HFFc6 (cell line): ENCODE measurements at places on chromosomes 2 and 18.
A peak's percentile ranks its signal among the peaks of the same experiment; 100 is the strongest.

GRCh38 chr2:157784169-157784822 lies 91.8 kb downstream of the ACVR1 start:
- H3K27ac ChIP-seq = no peak overlapping the region

- no peaks in the 10 kb centered on the region; the same call in none of the 2 replicates for H3K27me3 ChIP-seq
- H3K4me3 ChIP-seq = no peak overlapping the region
- peaks cover 20% of the 10 kb centered on the region for H3K4me1 ChIP-seq
- H3K27ac ChIP-seq = no peak overlapping the region; the same call in 1 of the 2 replicates
- no peak for DNase-seq
Measured at GRCh38 chr2:3533836-3534235, 14.5 kb upstream of the ADI1 start.

GRCh38 chr2:105574796-105575344 lies 169.8 kb upstream of the NCK2 start:
- peaks cover 23% of the 10 kb centered on the region for H3K27me3 ChIP-seq
- peak overlapping the region; percentile 70; the same call in 1 of the 2 replicates for H3K4me3 ChIP-seq
- DNase-seq = no peak
- no peaks in the 10 kb centered on the region for H3K36me3 ChIP-seq

DNA sequence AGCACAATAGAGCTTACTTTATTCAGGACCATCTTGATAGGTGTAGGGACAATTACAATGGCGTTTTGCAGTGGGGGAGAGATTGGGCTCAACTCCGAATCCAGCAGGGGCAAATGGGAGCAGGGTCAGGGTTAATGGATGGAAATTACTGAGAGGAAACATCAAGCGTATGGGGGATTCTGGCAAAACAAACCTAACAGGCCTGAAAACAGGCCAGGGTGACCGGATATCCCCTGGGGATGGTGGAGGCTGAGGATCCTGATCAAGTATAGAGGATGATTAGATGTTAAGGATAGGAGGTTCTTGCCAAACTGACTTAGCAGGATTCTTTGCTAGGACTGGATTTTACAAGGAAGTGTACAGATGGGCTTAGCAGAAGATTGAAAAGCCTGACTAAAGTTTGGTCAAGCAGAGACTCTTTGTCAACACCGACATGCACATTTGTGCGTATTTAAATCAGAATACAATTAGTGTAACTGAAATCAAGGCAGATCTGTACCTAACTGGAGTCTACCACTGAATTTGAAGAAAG lies 54.5 kb upstream of the GPR45 start:
- no peak for DNase-seq
- H3K27ac ChIP-seq = no peak overlapping the region
- peaks cover 11% of the 10 kb centered on the region for H3K27me3 ChIP-seq
- H3K36me3 ChIP-seq = no peaks in the 10 kb centered on the region
- no peak overlapping the region for H3K4me3 ChIP-seq

GRCh38 chr2:160630801-160631590 lies 137.4 kb upstream of the RBMS1 start:
- H3K4me1 ChIP-seq = peaks cover 34% of the 10 kb centered on the region
- H3K27ac ChIP-seq = no peak overlapping the region
- DNase-seq = no peak
- no peaks in the 10 kb centered on the region for H3K36me3 ChIP-seq

DNA sequence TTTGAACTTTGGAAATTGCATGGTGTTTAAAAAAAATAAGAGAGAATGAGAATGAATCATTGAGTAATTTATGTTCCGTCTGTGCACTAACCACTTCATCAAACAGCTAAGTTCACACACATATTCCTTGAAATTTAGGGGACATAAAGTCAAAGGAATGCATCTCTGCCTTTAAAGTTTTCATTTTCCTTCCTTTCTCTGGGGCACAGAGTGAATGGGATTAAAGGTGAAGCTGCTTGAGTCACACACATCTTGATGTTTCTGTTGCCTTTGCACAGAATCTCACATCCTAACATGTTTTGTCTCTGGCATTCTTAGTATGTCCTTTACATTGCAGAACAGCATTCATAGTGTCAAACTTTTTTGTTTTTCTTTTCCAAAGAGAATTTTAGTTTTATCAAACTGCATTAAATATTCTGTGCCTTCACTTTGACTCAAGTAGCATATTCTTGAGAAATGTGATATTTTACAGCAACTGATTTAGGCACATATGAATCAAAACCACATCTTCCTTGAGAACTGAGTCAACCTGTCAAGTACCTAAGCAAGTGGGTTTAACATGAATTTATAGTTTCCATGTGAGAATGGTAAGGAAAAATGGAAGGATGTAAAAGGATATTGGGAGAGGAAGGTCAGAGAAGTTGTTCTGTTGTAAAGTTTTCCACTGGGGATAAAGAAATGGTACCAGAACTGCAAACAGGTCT lies 169.1 kb upstream of the THUMPD2 start:
- peaks cover 13% of the 10 kb centered on the region; the same call in 1 of the 2 replicates for H3K36me3 ChIP-seq
- H3K4me3 ChIP-seq = peak overlapping the region; percentile 4; the same call in 1 of the 2 replicates
- H3K27me3 ChIP-seq = no peaks in the 10 kb centered on the region
- DNase-seq = peak; percentile 61

DNA sequence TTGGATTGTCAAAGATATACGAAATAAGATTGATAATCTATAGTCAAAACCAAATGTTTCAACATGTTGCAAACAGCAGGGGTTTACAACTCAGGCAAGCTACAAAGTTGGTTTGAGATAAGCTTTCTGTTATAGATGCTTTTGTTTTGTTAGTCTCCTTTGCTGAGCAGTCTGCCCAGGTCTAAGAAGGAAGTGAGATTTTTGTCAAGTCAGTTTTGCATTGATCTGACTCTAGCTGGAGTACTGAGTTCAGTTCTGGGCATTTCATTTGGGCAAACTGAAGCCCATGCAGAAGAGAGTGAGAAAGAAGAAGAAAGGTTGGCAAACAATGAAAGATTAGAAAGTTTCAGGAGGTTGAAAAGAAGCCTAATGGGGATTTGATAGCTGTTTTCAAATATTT lies 983.0 kb upstream of the SLC39A10 start:
- H3K36me3 ChIP-seq = 0 out of 2 replicates have a peak, but pooled peaks cover 4% of the 10 kb centered on the region
- H3K27me3 ChIP-seq = no peaks in the 10 kb centered on the region
- H3K27ac ChIP-seq = no peak overlapping the region
- DNase-seq = no peak
- H3K4me3 ChIP-seq = no peak overlapping the region
- H3K4me1 ChIP-seq = no peaks in the 10 kb centered on the region

- no peaks in the 10 kb centered on the region for H3K27me3 ChIP-seq
- no peaks in the 10 kb centered on the region for H3K36me3 ChIP-seq
- peak; percentile 51 for DNase-seq
- peaks cover 39% of the 10 kb centered on the region for H3K4me1 ChIP-seq
- no peak overlapping the region for H3K27ac ChIP-seq
- no peak overlapping the region for H3K4me3 ChIP-seq
Measured at GRCh38 chr2:85678794-85679672, 11.0 kb upstream of the SFTPB start.

- DNase-seq = peak; percentile 55
- peak overlapping the region; percentile 88 for H3K27ac ChIP-seq
- H3K4me1 ChIP-seq = peaks cover 57% of the 10 kb centered on the region
- H3K36me3 ChIP-seq = peaks cover 30% of the 10 kb centered on the region
- H3K27me3 ChIP-seq = peaks cover 2% of the 10 kb centered on the region
Measured at GRCh38 chr2:196168181-196168580, 3.2 kb downstream of the STK17B start.

DNA sequence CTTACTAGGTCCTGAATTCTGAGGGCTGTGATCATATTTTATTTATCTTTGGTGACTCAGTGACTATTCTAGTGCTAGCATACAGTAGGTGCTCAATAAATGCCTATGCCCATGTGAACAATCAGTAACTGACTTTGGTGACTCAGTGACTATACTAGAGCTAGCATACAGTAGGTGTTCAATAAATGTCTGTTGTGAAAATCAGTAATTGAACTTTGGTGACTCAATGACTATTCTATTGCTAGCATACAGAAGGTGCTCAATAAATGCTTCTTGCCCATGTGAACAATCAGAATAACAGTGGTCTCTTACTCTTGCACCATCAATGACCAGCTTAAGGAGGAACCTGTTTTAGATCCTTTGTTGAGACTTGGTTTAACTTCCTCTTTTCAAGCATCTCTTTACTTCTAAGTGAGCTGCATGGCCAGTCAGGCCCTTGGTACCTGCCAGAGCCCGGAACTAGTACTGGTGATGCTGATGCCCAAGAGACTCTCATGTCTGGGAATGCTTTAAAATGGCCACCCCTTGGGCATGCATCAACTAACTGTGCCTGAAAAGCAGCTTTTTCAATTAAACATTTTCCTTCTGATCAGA lies 214.9 kb upstream of the SPRED2 start:
- no peaks in the 10 kb centered on the region for H3K36me3 ChIP-seq
- no peak overlapping the region for H3K4me3 ChIP-seq
- no peak for DNase-seq
- no peak overlapping the region for H3K27ac ChIP-seq
- peaks cover 30% of the 10 kb centered on the region for H3K27me3 ChIP-seq

- no peak overlapping the region for H3K4me3 ChIP-seq
- peaks cover 5% of the 10 kb centered on the region for H3K27me3 ChIP-seq
- DNase-seq = no peak
- peaks cover 41% of the 10 kb centered on the region for H3K4me1 ChIP-seq
- H3K36me3 ChIP-seq = peaks cover 36% of the 10 kb centered on the region
Measured at GRCh38 chr2:86039178-86039962, 66.3 kb downstream of the POLR1A start.

DNA sequence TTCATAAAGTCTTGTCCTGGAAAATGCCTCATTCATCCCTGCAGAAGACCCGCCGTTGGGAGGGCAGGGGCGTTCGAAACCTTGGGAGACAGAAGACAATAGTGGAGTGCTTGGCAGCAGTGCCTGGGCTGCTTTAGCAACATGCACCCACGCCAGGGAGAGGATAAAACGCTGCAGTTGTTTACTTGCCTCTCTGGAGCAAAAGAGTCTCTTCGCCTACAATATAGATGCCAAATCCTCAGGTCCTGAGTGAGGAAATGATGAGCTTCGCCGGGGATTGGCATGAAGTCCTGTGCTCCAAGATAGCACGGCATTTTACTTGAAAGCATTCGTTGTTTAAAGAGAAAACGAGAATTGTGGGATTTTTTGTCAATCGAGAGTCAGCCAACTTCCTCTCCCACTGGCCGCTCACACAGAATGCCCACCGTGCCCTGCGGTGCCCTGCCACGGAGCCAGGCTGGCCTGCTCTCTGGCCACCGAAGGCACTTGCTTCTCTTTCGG lies 152.5 kb upstream of the POU3F3 start:
- no peak overlapping the region for H3K27ac ChIP-seq
- DNase-seq = no peak
- no peaks in the 10 kb centered on the region for H3K4me1 ChIP-seq
- H3K36me3 ChIP-seq = no peaks in the 10 kb centered on the region

GRCh38 chr18:59655676-59656075 lies 41.5 kb downstream of the CCBE1 start:
- peaks cover 3% of the 10 kb centered on the region; the same call in 1 of the 2 replicates for H3K27me3 ChIP-seq
- DNase-seq = no peak
- H3K27ac ChIP-seq = peak overlapping the region; percentile 60
- H3K36me3 ChIP-seq = peaks cover 23% of the 10 kb centered on the region
- peaks cover 84% of the 10 kb centered on the region for H3K4me1 ChIP-seq
- H3K4me3 ChIP-seq = peak overlapping the region; percentile 10; the same call in 1 of the 2 replicates

GRCh38 chr2:180017784-180018183 lies 10.7 kb upstream of the CWC22 start:
- peak overlapping the region; percentile 91; the same call in 1 of the 2 replicates for H3K27ac ChIP-seq
- H3K4me3 ChIP-seq = peak overlapping the region; percentile 22; the same call in 1 of the 2 replicates
- H3K4me1 ChIP-seq = peaks cover 59% of the 10 kb centered on the region
- peak; percentile 21 for DNase-seq

- H3K36me3 ChIP-seq = no peaks in the 10 kb centered on the region
- peaks cover 74% of the 10 kb centered on the region for H3K4me1 ChIP-seq
- H3K27me3 ChIP-seq = no peaks in the 10 kb centered on the region
- no peak for DNase-seq
Measured at GRCh38 chr2:72576459-72576858, 249.4 kb downstream of the EXOC6B start.

DNA sequence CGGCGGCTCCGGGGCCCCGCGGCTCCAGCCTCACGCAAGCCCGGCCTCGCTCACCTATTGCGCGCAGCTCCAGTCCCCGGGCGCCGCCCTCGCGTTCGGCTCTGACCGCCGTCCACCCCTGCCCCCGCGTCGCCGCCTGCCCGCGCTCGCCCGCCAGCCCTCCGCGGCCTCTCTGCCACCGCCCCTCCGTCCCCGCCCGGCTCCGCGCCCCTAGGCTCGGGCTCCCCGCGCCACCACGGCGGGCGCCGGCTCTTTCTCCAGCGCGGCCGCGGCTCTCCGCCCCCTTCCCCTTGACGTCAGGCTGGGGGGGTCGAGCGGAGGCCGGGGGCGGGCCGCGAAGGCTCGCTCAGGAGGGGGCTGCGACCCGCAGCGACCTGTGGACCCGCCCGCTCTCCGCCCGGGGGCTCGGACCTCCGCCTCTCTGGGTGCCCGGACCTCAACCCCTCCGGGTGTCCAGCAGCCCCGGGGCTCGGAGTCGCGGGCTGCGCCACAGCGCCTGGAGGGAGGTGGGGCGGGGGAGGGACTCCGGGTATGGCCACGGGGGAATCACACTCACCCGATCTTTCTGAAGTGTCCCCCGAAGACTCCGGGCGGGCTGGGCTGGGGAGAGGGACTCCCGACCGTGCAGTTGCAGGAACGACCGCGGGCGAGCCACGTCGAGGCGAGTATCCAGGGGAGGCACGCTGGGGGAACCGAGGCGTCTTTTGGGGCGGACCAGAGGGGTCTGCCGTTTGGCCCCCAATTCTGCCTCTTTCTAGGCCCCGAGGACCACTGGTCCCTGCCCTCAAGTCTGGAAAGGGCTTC lies at the start of gene SEMA4C:
SEMA4C (minus strand) TSS at position 259 of the 804 bp plus-strand sequence. CDS start 2,194 bp downstream, outside the sequence.
- no peak within 1 kb of the TSS for H3K27ac ChIP-seq
- H3K36me3 ChIP-seq = 0 out of 2 replicates have a peak, but pooled peaks cover 5% of the 10 kb centered on the region
- peaks cover 21% of the 10 kb centered on the region for H3K4me1 ChIP-seq
- H3K4me3 ChIP-seq = peak within 1 kb of the TSS; percentile 75
- H3K27me3 ChIP-seq = peaks cover 20% of the 10 kb centered on the region; the same call in 1 of the 2 replicates
- no peak for DNase-seq

GRCh38 chr2:226999661-227000060 lies 163.8 kb downstream of the RHBDD1 start:
- peaks cover 18% of the 10 kb centered on the region for H3K4me1 ChIP-seq
- DNase-seq = no peak
- H3K27ac ChIP-seq = no peak overlapping the region
- H3K36me3 ChIP-seq = peaks cover 44% of the 10 kb centered on the region
- 0 out of 2 replicates have a peak, but pooled peaks cover 2% of the 10 kb centered on the region for H3K27me3 ChIP-seq

GRCh38 chr2:231068525-231069222 lies 12.0 kb downstream of the PSMD1 start:
- peak overlapping the region; percentile 56 for H3K4me3 ChIP-seq
- H3K27me3 ChIP-seq = no peaks in the 10 kb centered on the region
- peak; percentile 83 for DNase-seq
- peaks cover 21% of the 10 kb centered on the region for H3K4me1 ChIP-seq

- peaks cover 5% of the 10 kb centered on the region for H3K4me1 ChIP-seq
- no peaks in the 10 kb centered on the region for H3K36me3 ChIP-seq
- no peak overlapping the region for H3K27ac ChIP-seq
- no peak overlapping the region for H3K4me3 ChIP-seq
- H3K27me3 ChIP-seq = no peaks in the 10 kb centered on the region; the same call in 1 of the 2 replicates
Measured at GRCh38 chr2:144578099-144578498, 58.2 kb upstream of the ZEB2 start.

DNA sequence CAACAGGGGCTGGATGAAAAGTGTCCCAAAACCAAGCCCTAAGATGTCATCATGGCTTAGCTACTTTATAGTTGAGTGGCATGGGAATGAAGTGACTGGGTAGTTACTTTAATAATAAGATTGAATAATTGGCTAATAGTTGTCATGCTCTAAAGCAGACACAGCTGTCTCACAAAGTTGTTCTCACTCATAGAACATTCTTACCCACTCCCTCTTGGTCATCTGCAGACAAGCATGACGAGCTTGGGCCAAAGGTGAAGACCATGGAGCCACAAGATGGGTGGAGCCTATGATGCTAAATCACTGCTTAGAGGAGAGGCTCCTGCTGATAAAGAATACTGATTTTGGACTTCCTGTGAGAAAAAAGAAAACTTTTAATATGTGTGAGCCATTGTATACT lies 62.4 kb upstream of the MMADHC start:
- H3K27me3 ChIP-seq = no peaks in the 10 kb centered on the region; the same call in 1 of the 2 replicates
- H3K4me1 ChIP-seq = peaks cover 70% of the 10 kb centered on the region
- H3K4me3 ChIP-seq = no peak overlapping the region
- peak; percentile 53 for DNase-seq
- H3K27ac ChIP-seq = peak overlapping the region; percentile 87; the same call in 1 of the 2 replicates
- H3K36me3 ChIP-seq = no peaks in the 10 kb centered on the region
